ENCODE measurements at places on chromosomes 1 and 21.

- no peak for DNase-seq
Measured at GRCh38 chr1:179549368-179549700, 26.4 kb downstream of the NPHS2 start.

- no peak for DNase-seq
Measured at GRCh38 chr1:44803312-44804095, 3.3 kb downstream of the PLK3 start.

DNA sequence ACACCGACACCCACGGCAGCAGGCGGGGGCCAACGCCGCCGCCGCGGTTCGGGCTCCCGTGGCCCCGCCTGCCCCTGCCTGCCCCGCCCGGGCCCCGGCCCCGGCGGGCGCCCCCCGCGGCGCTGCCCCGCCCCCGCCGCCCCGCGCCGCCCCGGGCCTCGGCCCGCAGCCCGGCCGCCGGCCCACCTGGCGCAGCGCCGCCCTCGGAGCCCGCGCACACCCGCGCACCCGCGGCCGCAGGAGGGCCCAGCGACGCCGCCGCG is at the start of gene WNT3A:
TSS of gene WNT3A (plus strand) at position 213 of the 263 bp plus-strand sequence. CDS start 131 bp downstream, outside the sequence.
- no peak for DNase-seq

DNA sequence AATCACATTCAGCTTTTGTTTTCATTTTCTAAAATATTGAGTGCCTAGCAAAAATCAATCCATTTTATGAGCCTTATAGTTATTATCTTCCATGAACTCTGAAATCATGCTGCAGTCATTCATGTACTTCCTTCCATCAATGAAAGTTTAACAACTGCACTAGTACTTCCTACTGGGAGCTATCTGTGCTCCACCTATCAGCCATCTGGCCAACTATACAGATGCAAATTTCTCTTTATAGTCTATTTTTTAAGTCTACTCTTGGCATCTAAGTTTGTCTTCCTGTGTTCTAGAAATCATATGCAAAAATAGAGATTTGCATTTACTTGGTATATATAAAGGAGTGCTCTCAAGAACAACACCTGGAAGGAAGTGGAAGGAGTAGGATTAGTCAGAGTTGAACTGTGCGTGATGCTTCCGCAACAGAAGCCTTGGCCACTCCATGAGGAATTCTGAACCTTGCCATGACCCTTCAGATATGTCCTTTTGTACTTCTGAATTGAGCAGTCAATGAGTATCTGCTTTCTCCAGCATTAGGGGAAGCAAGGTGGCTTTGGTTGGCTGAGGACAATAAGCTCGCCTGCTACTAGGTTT is 403.2 kb upstream of the ADAMTS5 start:
- no peak for DNase-seq

GRCh38 chr1:236421850-236422516 is 27.9 kb downstream of the EDARADD start:
- no peak for DNase-seq

DNA sequence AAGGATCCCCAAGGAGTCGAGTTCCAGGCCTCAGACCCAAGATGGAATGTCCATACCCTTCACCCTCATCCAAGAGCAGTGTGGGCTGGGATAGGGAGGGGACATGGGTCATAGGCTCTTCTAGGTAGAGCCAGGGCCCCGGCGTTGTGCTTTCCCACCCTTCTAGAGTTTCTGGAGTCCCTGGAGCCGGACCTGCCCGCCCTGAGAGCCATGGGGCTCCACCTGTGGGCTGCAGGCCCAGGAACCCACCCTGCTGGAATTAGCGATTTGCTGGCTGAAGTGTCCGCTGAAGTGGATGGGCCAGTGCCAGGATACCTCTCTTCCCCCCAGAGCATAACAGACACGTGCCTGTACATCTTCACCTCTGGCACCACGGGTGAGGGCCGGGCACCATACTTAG is 1.1 kb downstream of the SLC27A3 start:
- no peak for DNase-seq

DNA sequence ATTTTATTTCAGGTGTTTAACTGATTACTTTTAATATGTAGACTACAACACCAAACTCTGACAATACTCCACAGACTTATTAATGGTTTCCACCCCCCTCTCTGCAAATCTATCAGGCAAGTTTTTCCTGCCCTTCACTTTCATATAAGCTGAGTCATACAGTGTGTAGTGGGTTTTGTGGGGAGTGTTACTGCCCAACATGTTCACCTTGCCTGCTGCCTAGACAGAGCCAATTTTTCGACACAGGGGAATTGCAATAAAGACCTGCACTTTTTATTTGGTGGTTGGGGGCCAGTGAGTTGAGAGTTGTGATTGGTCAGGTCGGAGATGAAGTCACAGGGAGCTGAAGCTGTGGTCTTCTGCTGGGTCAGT is 119.7 kb downstream of the PPIAL4G start:
- peak; percentile 26 for DNase-seq

GRCh38 chr1:115068826-115069585 is 20.3 kb downstream of the TSPAN2 start:
- no peak for DNase-seq

GRCh38 chr1:214086945-214087344 is 99.2 kb downstream of the PROX1 start:
- no peak for DNase-seq

DNA sequence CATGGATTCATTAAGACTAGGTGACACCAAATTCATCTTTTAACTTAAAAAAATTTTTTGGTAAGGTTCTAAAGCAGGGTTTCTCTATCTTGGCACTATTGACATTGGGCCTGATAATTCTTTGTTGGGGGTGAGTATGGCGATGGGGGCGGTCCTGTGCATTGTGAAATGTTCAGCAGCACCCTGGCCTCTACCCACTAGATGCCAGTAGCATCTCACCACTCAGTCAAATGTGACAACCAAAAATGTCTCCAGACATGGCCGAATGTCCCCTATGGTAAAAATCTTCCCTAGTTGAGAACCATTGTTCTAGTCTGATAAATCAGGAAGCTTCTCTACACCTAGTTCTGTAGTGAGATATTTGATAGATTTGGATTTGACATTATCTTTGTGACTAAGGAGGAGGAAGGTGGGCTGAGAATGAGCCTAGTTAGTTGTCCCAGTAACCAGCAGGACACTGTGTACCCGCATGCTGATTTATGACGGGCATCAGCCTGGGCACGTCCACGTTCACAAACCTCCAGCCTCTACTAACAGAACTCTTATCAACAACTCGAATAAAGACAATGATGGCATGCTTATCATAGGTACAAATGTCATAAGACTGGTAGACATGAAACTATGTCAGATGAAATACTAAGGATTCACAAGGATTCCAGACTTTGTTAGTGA is 104.6 kb downstream of the KCND3 start:
- no peak for DNase-seq

DNA sequence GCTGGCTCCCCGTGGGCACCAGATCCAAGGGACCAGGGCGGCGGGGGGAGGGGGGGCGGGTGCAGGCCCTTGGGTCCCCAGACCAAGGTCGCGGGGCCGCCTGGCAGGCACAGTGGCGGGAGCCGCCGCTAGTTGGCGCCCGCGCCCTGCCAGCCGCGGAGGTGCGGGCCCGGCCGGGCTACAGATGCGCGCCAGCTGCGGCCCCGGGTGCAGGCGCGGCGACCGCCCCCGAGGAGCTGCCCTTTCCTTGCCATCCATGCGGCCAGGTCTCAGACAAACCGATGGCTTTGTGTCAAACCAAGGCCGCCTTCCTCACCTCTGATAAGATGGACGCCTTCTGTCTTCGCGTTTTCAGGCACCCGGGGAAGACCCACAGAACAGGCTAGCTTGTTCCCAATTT is 2.2 kb upstream of the RUNX3 start:
- peak; percentile 55 for DNase-seq

- no peak for DNase-seq
Measured at GRCh38 chr1:222631611-222632208, 13.8 kb downstream of the MIA3 start.

- no peak for DNase-seq
Measured at GRCh38 chr1:219151467-219151866, 22.2 kb upstream of the LYPLAL1 start.

- DNase-seq, result no peak
Measured at GRCh38 chr1:244705261-244706234, 52.6 kb downstream of the DESI2 start.

GRCh38 chr1:169041366-169041765 is 65.1 kb upstream of the ATP1B1 start:
- DNase-seq, result no peak

- DNase-seq, result no peak
Measured at GRCh38 chr1:24714859-24715520, 30.3 kb upstream of the CLIC4 start.

- DNase-seq, result no peak
Measured at GRCh38 chr1:182644886-182645285, 39.5 kb downstream of the RGS8 start.

GRCh38 chr1:173206816-173207568 is at the start of gene TNFSF4:
TSS of gene TNFSF4 (minus strand) at chr1:173207331. CDS start at chr1:173207176, 155 bp downstream.
- peak; percentile 14 for DNase-seq

DNA sequence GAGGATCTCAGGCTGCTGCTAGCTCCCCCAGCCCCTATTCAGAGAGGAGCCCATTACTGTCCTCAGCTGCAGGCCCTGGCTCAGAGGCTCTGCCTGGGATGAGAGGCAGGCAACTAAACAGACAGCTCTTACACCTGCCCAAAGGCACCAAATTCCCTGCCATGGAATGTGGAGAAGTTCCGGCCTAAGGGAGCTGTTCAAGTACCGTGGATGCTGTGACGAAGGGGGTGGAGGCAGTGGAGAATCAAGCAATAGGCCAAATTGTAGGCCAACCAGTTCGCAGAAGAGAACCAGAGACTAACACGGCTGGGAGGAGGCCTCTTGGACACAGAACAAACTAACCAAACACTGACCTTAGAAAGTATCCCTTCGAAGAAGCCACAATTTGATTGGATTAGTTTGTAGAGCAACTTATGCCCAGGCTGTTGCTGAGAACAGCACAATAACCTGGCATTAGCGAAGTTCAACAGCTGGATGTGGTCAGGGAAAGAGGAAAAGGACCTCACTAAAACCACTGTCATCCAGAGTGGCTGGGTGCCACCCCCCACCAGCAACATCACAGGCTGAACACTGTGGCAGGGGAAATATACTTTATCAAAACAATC is 3.6 kb downstream of the C1orf174 start:
- no peak for DNase-seq

- DNase-seq, result no peak
Measured at GRCh38 chr1:228367798-228368791, 38.5 kb downstream of the TRIM11 start.

GRCh38 chr1:227805606-227806197 is 9.8 kb upstream of the PRSS38 start:
- DNase-seq, result no peak

GRCh38 chr1:93384656-93385055 is 38.9 kb downstream of the DR1 start:
- no peak for DNase-seq
